ENCODE measurements at places on chromosomes 2 and 18.

DNA sequence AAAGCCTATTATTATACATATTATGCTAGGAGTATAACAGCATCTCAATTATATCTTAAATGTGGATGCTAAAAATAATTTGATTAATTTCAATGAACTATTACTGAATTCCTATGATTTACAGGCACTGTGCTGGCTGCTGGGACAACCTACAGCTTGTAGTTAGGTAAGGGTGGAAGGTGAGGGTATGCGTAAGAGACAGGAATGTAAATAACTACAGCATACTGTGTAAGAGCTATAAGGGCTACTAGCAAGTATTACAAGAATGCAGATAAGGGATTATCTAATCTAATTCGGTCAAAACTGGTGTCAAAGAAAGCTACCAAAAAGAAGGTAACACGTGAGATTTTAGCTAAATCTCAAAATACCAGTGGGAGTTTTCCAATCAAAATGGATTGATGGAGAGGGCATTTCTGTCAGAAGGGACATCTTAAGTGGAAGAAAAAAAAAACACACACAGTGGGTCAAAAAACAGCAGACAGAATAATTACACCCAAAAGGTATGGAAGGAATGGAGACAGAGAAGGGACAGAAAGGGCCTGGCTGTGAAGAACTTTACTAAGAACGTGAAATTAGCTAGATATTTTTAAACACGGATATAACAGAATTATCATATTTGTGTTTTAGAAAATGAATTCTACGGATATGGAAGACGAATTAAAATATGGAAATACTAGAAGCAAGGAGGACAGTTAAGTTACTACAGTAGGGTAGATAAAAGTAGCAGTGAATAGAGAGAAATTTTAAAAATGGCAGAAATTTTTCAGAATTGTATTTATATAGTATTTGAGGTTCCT lies 47.1 kb downstream of the STRN start:
- DNase-seq: no peak

DNA sequence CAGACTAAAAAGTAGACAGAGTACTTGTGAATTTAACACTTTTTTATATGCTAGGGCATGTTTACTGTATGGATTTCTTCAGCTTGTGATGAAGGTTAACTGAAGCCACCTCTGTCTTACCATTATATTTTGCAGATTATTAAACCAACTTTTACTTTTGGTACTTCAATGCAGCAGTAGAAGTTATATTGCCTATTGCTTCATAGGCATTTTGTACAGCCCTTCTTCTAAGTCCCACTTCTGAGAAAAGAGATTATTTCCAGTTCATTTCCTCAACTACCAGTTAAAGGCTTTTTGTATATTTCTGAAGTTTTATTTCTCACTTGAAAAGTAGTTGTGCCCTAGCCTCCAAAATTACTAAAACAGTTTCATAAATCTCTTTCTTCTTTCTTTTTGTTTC lies 256.4 kb upstream of the FBXO11 start:
- no peak for DNase-seq

GRCh38 chr2:241820625-241821384 lies 11.8 kb downstream of the NEU4 start:
- DNase-seq: no peak

DNA sequence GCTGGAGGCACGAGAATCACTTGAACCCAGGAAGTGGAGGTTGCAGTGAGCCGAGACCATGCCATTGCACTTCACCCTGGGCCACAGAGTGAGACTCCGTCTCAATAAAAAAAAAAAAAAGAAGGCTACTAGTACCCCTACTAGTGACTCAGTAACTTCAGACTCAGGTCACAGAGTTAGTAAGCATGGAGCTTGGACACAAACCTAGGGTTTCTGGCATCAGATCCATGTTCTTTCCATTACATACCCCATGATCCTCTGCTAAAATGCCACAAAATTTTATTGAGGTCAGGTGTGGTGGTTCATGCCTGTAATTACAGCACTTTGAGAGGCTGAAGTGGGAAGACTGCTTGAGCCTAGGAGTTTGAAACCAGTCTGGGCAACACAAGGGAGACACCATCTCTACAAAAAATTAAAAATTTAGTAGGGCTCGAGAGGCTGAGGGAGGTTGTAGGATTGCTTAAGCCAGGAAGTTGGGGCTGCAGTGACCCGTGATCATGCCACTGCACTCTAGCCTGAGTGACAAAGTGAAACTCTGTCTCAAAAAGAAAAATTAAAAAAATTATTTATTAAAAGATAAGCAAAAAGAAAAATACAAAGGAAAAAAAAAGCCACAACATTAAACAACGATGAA lies 45.1 kb downstream of the DHX57 start:
- DNase-seq: no peak

- DNase-seq: no peak
Measured at GRCh38 chr2:69159986-69160385, 147.0 kb downstream of the ANTXR1 start.

DNA sequence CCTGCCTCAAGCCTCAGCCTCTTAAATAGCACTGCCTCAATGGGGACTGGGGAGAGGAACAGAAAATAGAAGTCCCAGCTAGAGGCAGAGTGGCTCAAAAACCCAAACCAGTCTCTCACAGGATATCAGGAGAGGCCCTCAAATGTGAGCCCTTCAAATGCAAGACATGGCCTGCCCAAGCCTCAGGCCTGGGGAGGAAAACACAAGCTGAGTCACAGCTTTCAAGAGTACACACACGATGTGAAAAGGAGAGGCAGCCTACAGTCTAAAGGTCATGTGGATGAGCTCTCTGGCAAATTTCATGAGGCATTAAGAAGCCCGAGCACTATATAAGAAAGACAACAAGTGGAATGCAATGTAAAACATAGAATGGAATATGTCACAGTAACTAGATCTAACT lies 316.6 kb upstream of the MEX3C start:
- no peak for DNase-seq

DNA sequence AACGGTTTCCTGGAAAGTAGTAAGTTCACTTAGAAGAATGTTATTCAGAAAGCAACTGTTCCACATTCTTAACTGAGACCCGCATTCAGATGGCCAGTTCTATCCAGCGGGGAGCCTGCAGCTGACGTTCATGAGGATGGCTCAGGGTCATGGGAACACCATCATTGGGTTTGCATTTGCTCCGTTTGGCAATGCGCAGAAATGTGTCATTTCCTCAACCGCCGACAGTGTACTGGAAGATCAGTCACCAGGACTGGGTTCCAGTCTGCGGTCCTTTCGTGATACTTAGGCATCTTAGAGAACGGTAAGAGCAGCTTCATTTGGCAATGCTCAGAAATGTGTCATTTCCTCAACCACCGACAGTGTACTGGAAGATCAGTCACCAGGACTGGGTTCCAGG lies 104.0 kb downstream of the DNER start:
- DNase-seq: no peak

DNA sequence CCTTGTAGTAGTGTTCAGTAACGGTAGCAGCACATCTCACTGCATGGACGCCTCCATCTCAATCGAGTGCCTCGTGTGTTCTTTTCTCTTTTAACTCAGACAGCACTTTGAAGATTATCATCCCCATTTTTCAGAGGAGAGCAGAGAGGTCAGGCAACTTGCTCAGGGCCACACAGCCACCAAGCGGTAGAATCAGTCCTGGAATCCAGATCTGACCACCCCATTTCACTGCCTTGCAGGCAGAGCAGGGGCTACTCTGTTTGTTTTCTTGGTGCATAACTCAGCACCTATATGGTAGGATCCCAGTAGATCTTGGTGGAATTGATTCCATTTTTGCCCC lies 129.5 kb downstream of the SMAD7 start:
- DNase-seq: no peak

DNA sequence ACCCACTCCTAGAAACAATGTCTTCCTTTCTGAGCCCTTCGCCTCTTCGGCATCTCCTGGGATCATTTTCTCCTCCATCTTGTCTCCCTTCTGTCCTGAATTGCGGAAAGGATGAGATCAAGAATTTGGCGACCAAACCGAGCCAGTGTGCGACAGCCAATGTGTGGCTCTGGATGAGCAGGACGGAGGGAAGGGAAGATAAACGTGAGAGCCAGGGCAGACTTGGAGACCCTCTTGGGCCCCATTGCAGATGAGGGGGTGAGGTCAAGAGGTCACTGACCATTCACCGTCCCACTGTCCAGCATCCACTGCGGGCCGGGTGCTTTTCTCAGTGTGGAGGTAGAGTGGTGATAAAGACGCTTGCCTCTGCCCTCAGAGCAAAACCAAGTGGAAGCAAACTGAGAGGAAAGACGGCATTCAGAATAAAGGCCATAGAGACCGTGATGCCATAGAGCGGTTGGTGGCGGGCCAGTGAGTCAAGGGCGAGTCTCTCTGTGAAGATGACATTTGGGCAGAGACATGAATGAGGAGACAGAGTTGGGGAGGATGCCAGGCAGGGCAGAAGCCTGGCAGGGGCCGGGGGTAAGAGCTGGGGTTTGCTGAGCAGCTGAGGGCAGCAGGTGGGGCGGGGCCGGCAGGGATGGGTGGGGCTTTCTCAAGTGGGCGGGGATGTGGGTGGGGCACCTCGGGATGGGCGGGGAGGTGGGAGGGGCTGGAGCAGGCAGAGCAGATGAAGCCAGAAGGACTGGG lies 55.6 kb downstream of the ACAA2 start:
- DNase-seq: no peak

- DNase-seq: no peak
Measured at GRCh38 chr18:57956491-57956890, 87.5 kb upstream of the NEDD4L start.

DNA sequence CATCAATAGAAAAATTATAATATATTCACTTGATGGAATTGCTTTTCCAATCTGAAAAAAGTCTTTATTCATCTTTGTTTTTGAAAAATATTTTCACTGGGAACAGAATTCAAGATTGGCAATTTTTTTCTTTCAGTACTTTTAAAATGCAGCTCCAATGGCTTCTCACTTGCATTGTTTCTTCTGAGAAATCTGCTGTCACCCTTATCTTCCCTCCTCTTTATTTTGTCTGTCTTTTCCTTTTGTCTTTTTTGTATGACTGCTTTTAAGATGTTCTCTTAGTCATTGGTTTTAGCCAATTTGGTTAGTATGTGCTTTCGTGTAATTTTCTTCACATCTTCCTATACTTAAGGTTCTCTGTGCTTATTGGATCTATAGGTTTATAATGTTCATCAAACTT lies 37.1 kb upstream of the COPS8 start:
- no peak for DNase-seq

DNA sequence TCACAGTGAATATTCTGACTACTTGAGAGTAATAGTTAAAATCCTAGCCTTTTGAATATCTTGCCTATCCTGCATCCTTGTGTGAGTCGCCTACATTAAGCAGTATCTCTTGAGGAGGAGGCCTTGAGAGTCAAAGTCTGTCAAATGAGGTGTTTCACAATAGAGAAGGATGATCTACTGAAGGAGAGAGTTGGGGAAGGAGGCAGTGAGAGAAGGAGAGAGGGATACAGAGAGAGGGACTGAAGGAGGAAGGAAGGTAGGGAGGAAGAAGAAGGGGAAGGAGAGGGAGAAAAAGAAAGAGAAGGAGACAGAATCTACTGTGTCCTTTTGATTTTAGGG lies 123.6 kb upstream of the CYP26B1 start:
- no peak for DNase-seq

- no peak for DNase-seq
Measured at GRCh38 chr18:36294031-36294430, 3.5 kb upstream of the FHOD3 start.
